NCI-H1417 (cell line): ENCODE measurements at places on chromosomes 5 and 9.

DNA sequence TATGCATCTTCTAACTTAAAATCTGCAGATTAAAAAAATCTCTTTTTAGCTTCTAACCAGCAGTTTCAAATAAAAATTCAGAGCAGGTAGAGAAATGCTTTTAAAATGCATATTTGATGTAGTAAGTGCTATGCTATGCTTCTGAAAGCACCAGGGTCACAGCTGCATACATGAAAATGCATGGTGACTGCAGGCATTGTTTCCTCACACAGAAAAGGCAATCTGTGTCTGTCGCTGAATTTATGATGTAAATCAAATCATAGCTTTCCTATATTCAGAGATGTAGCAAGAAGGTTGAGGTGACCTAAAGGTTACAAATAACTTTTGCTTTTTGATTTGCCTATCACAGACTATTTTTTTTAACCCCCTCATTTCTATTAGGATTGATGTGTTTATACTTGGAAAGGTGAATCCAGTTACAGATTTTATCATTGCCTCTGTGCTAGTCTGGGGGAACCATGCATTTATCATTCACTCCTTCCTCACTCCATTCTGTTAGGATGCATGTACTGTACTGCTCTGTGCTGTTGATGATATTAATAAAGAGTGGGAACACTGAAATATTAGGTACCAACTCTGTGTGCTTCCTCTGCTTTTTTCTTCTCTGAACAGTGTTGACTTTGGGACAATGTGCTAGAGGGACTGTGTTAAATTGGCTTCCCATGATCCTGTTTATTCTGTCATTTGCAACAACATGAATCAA, 65.6 kb downstream of the FOCAD start:
- peak; percentile 66 for DNase-seq

DNA sequence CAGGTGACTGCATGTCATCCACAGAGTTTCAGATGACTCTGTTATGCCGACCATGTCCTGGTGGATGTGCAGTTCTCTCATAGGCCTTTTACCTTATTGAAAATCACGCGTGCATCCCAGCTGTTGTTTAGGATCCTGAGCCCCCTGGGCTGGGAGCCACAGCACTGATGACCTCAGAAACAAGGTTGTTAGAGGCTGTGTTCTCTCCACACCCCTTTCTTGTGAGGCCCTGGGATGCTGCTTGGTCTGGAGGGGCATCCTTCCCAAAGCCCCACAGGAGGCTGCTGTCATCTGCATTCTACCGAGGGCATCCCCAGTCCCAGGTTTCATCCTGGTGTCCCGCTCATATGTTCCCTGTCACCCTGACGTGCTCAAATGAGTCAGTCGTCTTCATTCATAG, 76.5 kb upstream of the IRX4 start:
- no peak for DNase-seq

GRCh38 chr9:117149996-117150395, 264.9 kb downstream of the ASTN2 start:
- DNase-seq, result no peak

DNA sequence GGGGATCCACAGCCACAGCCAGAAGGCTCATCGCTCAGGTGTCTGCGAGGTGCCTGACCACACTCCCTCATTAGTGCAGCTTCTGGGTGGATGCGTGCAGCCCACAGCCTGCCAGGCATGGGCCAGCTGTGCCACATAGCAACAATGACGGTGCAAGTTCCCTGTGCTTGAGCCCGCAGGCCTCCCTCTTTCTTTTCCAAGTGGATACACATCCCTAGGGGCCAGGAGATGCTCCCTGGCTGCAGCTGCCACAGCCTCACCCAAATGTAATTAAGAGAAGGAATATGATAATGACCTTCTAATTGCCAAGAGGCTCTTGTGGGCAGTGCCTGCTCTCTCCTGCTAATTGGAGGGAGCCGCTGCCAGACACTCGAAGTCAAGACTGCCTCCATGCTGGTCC, 116.0 kb upstream of the PPP1R26 start:
- DNase-seq, result no peak

- DNase-seq, result no peak
These were observed 106.0 kb downstream of the ADRB2 start for GRCh38 chr5:148932355-148932935.

DNA sequence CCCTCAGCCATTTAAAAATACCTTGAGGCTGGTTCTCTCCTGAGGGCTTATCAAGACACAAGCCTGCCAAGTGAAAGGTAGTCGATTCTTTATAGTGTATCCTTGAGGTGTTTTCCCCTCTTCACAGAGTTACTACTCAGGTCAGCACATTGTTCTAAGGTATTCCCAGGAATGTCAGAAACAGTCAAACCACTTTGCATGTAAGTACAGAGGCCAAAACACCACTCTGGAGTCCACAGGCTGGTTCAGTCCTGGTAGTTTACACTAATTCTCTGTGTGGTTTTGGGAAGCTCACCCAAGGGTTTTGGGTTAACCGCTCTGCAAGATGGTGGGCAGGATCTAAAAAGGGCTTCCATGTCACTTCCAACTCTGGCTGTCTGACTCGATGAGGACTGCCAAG, 162.3 kb upstream of the PPP2R2B start:
- no peak for DNase-seq

DNA sequence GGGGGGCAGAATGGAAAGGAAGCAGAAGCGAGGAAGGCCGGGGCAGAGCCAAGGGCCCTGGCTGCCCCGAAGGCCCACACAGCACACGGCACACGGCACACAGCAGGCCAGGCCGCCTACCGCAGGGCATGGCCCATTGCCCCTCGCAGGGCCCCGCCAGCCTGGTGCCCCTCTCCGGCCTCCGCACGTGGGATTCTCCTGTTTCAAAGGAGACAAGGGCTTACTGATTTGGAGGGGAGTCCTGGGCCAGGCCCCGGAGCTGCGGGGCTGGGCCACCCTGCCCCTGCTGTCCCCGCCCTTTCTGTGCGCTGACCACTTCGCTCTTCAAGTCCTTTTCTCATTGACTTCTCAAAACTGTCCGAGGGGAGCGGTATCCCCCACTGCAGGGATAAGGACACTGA, 7.7 kb upstream of the PHYKPL start:
- no peak for DNase-seq

- DNase-seq, result peak; percentile 61
These were observed 11.8 kb upstream of the HEXB start for GRCh38 chr5:74673011-74673790.

DNA sequence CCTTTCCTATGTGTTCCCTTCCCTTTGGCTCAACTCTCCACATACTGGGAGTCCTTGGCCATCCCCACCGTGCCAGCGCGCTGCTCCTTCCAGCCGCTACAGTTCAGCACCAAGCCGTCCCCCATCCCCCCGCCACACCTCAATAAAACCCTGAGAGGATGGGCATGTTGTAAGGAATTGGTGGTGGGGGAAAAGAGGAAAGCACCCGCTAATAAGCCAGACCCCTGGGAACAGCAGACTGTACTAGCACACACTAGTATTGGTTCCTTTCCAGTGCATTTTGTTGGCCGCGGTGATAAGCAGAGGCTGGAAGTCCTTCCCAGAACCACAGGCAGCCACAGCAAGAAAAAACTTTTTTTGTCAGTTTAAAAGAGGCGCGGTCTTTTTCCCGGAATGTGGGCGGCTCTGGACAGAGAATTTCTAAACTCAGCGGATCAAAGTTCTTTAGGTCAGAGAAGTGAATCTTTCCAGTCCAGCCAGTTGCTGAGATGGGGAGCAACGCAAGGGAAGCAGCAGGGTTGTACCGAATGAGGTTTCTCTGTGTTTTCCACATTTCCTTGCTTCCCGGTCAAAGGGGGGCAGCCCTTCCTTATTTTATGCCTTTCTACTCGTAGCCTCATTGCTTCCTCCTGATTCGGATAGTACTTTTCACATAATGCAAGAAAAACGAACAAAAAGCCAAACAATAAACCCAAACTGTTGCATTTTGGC, 2.1 kb downstream of the CHSY3 start:
- no peak for DNase-seq

GRCh38 chr9:92963831-92964606, 16.7 kb downstream of the FGD3 start:
- DNase-seq, result no peak

- no peak for DNase-seq
These were observed 297.0 kb downstream of the EFNA5 start for GRCh38 chr5:107373549-107374263.

DNA sequence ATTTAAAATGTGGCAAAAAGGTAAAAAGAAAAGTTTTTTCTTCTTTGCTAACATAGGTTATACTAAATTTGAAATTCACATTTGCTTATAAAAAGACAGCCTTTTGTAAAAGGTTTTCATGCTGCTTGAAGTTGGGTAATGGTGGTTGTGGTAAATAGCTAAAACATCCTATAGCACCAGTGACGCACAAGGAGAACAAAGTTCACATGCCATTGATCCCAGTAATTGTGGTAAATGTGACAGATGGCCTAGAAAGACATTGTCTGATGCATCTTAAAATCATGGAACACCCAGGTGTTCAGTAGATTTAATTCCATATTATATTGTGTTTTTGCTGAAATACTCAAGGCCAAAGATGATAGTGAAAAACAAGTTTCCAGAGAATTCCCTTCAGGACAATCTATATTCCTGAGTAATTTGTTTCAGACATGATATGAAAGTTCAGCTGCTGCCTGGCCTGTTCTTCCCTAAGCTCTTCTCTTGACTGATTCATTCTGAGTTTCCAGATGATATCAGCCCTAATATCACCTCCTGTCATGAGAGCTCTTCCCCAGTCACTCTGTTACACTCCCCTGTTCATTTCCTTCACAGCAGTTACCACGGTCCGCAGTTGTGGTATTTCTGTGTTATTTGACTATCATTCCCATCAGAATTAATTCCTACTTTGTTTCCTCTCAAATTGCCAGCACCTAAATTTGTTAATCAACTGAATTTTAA, 4.6 kb upstream of the FBXL17 start:
- no peak for DNase-seq

- DNase-seq, result no peak
These were observed 55.6 kb upstream of the UBAC1 start for GRCh38 chr9:136016572-136017288.

DNA sequence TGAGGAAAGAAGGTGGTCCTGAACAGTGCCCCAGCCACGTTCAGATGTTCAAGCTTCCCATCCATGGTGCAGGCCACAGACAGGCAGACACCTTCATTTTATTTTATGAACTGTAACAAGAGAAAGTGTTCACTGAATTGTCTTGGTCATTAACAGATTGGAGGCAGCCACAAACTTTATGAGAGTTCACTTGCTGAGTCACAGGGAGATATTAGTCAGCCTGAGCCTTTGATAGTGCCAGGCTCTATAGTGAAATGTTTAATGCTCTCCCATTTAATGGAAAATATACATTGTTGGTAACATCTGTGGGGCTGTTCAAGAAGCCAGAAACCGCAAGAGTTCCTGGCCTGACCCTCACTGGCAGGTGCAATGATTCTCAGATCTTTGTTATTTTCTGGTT, 237.0 kb downstream of the TENT4A start:
- no peak for DNase-seq

- no peak for DNase-seq
These were observed 148.7 kb downstream of the MLLT3 start for GRCh38 chr9:20473515-20474013.

DNA sequence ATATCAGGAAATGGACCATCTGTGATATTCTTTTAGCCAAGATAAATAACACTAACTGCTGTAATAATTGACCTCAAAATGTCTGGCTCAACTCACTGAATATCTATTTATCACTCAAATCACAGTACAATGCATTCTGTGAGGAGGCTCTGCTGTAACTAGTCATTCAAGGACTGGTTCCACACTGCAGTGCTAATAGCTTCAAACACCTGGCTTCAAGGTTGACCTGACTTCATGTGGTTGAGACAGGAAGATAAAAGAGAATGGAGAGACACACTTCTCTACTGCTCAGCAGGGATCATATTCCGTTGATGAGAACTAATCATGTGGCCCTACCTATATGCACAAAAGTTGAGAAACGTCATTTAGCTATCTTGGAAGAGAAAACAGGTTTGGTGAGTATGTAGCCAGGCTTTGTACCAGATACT, 3.4 kb upstream of the RHOBTB3 start:
- peak; percentile 73 for DNase-seq

DNA sequence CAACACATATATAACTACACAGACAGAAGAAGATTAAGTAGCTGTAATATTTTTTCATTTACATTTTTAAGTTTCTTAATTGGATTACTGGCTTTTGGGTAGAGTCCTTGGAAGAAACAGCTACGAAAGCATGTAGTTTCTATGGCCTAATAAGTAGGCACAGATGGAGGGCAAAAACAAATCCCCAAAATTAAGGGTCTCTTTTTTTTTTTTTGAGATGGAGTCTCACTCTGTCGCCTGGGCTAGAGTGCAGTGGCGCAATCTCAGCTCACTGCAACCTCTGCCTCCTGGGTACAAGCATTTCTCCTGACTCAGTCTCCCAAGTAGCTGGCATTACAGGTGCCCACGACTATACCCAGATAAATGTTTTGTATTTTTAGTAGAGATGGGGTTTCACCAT, 27.1 kb upstream of the MTMR12 start:
- no peak for DNase-seq

- no peak for DNase-seq
These were observed 3.1 kb downstream of the C5orf63 start for GRCh38 chr5:127070243-127070642.

DNA sequence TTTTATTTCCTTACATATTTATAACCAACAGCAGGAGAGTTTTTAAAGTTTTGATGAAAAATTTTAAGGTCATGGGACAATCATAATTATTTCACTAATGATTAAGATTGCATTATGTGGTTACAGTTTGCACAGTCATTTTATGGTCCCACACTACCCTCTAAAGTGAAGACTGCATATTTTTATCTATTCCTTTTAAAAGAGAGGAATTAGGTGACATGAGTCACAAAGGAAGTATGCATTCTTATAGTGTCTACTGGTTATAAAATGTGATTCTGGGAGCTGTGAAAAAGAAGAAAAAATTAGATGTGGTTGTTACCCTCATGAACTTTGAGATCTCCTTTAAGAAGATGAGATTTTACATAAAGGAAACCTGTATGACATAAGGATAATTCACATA, 87.9 kb upstream of the GRIA1 start:
- DNase-seq, result no peak

GRCh38 chr5:103800741-103801495, 238.3 kb upstream of the NUDT12 start:
- peak; percentile 68 for DNase-seq

GRCh38 chr5:16992006-16992405, 55.9 kb upstream of the MYO10 start:
- DNase-seq, result no peak

DNA sequence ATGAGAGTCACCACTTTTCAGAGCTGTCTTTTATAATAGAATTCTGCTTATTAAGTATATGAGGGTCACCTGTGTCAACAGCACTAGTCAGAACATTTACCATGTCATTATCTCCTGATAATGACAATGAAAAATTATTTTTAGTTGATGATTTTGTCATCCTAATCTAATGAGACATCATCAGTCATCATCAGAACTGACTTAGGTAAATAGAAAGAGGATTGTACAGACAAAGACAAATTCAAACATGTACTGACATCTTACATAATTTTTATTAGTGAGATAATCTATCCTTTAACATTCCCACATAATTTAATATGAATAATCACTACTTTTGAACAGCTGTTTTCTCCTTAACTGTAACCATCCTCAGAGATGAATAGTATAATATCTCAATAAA, 22.6 kb downstream of the CDH9 start:
- peak; percentile 97 for DNase-seq

GRCh38 chr9:112341730-112342129, 8.3 kb upstream of the PTBP3 start:
- DNase-seq, result no peak
